ENCODE measurements at places on chromosomes 2 and 18.

DNA sequence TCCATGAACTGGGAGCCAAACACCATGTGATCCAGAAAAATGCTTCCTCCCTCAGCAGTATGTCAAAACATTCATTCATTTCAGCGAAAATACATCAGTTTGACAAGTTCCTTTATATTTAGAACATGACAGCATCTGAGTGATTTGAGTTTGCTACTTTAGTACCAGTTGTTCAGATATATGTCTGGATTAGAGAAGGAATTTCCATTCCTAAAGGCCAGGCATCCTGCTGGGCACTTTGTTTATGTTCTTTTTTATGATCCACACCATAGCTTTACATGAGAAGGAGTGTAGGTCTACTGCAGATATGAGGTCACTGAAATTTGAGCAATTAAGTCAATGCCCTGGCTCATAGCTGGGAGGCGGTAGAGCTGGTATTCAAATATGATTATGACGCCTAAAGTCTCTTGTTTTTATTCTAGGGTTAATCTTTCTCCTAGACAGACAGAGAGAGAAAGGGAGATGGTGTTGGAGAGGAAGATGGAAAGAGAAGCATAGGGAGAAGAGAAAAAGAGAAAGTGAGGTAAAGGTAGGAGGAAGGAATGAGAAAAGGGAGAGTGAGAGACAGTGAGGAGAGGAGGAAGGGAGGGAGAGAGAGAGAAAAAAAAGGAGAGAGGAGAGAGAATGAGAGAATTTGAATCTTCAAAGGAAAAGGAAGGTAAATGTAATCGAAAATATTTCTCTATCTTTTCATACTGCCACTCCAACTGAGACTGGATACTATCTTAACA is 839.5 kb upstream of the FANCL start:
- DNase-seq = no peak

DNA sequence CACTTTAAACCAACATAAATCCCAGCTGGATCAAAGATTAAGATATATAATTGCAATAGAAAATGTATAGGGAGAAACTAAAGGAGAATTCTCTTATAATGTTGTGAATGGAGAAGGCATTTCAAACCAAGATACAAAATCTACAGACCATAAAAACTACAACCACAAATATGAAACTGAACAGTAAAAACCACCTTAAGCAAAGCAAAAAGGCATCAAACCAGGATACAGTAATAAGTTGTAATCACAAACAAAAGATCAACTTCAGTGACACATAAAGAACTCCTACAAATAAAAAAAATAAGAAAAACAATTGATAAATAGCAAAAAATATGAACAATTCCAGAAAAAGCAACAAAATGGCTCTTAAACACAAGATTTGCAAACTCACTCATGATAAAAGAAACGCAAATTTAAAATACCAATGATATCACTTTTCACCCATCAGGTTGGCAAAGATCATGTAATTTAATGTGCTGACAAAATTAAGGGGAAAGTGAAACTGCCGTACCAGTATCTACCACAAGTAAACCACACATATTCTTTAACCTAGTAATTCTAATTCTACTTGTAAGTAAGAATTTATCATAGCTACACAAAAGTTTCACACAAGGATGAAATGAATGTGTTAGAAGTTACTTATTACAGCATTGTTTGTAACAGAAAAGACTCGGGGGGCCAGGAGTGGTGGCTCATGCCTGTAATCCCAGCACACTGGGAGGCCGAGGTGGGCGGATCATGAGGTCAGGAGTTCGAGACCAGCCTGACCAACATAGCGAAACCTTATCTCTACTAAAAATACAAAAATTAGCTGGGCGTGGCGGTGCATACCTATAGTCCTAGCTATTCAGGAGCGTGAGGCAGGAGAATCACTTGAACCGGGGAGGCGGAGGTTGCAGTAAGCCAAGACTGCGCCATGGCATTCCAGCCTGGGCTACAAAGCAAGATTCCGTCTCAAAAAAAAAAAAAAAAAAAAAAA is 101.9 kb downstream of the USP34 start:
- peak; percentile 3 for DNase-seq

DNA sequence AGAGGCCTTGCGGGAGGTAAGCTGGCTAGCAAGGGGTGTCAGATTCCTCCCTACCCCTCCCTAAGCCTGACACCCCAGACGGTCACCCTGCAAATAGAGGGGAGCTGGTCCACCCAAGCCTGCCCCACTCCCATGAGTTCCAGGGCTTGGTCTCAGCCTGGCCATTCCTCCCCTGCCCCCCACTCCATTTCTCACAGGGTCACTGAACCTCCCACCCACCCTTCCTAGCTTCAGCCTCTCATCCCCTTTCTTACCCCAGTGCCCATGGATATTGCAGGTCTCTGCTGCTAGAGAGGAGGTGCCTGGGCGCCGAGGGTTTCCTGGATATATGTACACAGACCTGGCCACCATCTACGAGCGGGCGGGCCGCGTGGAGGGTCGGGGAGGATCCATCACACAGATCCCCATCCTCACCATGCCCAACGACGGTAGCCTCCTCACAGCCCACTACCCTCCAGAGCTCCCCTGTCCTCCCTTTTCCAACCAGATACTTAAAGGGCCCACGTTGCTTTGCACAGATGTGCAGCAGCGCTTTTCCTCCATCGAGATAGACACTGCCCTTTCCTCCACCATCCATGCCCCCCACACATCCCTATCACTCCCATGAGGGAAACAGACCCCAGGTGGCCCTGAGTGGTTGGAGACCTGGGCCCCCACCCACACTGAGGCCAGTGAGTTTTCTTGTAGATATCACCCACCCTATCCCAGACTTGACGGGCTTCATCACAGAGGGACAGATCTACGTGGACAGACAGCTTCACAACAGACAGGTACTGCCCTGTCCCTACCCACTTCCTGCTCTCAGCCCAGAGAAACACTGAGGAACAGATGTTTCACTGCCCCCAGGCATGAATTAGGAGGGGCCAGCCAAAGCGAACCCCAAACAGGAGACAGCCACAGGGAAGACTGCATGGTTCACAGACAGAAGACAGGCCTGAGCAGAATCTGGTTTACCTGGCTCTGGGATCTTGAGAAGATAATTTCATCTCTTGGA is 15.2 kb upstream of the ANKRD53 start:
- DNase-seq = no peak

GRCh38 chr2:98809116-98809515 is 78.2 kb upstream of the MGAT4A start:
- DNase-seq = no peak

DNA sequence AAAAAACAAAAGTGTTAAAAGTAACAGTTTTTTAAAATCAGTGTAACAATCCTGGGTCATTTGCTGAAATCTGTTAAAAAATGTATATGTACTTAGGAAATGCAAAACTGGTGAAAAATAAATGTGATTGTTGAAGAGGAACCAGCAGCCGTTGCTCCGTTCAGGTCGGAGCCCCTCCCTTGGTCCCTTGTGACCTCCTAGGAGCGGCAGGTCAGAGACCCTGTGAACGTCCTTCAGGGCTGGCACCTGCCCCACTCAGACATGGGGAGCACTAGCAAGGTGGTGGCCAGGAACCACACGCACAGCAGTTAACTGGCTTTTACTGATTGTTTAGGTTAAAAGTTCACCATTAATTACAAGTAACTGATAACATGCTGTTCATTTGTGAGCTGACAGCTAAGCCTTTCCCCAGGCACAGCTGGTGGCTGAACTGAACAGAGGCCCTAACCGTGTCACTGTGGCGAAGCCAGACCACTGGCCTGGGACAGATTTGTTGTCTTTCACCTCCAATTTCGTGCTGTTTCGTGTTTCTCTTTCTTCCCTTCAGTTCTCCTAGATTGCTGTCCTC is 159.2 kb upstream of the ALKAL2 start:
- DNase-seq = no peak

GRCh38 chr18:50131591-50131990 is 63.4 kb downstream of the MYO5B start:
- no peak for DNase-seq

GRCh38 chr2:50863856-50864255 is 168.1 kb downstream of the NRXN1 start:
- DNase-seq = no peak

GRCh38 chr2:35963824-35964223 is 391.8 kb upstream of the CRIM1 start:
- DNase-seq = no peak

DNA sequence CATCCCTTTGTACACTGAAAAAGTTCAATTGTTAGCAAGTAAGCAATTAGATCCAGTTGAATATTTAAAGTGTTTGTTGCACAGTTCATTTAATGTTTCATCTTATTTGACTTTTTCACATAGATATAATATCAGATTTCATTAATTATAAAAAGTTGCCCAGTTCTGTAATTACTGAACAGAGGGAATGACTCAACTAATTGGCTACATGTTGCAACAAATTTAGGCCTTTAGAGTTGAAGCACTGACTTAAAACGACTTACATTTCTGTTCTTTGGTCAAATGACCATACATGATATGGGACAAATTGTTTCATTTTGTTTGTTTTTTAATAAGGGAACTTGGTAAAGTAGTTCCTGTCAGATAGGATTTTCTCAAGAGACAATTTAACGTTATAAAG is 68.5 kb upstream of the FAM117B start:
- DNase-seq = no peak

DNA sequence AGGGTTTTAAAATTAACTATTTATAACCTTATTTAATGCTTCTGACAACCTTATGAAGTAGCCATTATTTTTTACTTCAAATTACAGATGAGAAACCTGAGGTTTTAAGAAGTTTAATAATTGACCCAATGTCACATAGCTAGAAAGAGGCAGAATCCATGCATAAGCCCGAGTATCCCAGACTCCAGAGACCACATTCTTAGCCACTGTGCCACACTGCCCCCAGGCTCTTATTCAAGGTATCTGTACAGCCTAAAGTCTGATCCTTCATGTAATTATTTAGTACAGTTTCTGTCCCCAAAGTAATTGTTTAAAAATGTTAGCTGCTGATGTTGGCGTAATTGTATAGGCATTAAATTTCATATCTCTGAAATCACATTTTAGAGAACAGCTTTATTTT is 124.7 kb upstream of the LRRTM1 start:
- no peak for DNase-seq

DNA sequence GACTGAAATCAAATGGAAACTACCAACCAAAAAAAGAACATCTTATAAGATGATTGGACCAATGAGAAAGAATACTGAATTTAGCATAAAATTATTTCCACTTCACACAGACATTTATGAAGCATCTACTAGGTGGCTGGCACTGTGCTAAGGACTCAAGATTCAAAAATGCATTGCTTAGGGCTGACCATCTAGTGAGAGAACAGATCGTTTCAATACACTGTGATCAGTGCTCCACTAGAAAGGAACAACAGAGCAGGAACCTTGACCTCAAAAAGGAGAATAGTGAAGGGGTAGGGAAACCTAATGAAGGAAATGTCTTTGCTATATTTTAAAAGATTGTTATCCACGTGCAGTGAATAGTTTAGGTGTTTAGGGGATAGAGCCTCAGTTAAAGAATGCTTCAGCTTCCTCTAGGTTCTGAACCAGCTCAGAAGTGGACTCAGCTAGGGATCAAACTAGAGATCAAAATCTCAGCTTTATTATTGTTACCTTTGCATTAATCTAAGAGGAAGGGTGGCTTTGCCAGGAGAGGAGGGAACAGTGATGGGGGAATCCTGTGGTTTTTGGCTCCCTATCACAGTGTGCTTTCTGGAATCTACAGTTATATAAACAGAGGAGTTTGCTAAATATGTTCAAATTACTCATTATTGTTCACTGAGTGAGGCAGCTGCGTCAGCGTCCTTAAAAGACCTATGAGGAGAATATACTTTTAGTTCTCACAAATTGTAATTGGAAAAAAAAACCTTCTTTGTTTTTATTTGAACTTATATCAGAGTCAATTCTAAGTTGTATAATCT is 16.2 kb upstream of the BBS5 start:
- DNase-seq = no peak

DNA sequence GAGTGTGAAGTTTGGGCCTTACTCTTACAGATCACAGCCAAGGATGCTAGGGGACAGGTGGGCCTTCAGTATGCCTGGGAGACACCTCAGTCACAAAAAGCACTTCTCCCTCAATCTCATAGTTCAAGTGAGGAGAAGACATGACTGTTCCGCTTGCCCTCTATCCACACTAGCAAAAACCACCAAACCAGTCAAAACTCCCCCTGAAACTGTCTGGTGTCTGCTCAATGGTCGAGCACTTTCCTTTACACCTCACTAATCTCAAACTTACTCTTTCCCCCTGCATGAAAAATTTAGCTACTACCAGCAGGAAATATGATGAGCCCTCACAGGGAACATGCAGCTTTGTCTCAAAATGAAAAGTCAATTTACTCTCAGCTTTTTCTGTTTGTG is 232.2 kb downstream of the TRIB2 start:
- peak; percentile 4 for DNase-seq

- DNase-seq = no peak
Observed at GRCh38 chr2:130365963-130366362, 10.1 kb downstream of the PTPN18 start.

DNA sequence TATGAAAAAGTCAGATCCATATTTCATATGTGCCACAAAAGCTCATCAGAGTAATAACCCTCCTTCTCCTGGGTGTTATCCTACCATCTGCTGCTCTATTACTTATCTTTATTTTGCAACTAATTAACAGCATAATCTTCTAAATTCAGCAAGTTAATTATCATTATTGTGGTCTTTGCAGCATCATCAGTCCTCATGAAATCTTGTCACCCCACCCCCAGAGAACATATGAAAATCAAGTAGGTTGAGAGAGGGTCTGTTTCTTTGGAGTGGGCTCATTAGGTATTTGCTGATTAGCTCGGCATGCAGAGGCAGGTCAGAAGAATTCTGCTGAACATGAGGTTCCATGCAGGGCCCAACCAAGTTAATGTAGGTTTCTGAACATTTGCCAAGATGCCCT is 64.8 kb downstream of the ATF2 start:
- no peak for DNase-seq

DNA sequence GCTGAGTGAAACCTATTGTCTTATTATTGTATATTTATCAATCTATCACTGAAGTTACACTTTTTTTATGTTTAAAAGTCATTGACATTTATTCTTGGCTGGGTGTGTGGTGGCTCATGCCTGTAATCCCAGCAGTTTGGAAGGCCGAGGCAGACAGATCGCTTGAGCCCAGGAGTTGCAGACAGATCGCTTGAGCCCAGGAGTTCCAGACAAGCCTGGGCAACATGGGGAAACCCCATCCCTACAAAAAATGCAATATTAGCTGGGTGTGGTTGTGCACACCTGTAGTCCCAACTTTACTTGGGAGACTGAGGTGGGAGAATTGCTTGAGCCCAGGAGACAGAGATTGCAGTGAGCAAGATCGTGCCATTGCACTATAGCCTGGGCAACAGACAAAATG is 97.8 kb downstream of the EPC2 start:
- no peak for DNase-seq
